ENCODE measurements at places on chromosomes 7 and 10.

GRCh38 chr7:113824117-113824823, 94.5 kb downstream of the PPP1R3A start:
- no peak for DNase-seq

- DNase-seq: no peak
Observed at GRCh38 chr7:115471891-115472290, 550.0 kb downstream of the MDFIC start.

- no peak for DNase-seq
Observed at GRCh38 chr7:1049006-1049741, 4.8 kb downstream of the GPR146 start.

DNA sequence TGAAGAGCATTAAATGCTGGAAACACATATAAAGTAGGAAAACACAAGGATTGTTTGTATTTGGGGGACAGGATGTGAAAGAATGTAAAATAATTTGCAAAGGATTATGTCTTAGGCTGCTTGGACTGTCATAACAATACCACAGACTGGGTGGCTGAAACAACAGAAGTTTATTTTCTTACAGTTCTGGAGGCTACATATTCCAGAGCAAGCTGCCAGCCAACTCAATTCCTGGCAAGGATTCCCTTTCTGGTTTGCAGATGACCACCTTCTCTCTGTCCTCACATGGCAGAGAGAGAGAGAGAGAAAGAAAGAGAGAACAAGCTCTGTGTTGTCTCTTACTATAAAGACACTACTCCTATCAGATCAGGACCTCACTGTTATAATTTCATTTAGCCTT, 8.8 kb upstream of the LAMB4 start:
- DNase-seq: no peak

DNA sequence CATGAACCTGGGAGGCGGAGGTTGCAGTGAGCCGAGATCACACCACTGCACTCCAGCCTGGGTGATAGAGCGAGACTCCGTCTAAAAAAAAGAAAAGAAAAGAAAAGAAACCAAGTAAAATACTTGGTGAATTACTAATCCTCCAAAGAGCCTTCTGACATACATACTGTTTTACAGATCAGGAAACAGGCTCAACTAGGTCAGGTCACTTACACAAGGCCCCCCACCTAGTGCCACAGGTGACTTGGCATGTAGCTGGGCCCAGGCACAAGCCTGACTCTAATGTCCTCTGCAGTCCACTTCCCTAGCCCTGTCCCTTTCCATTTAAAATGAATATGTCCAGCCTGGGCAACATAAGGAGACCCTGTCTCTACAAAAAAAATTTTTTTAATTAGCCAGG, 157.0 kb downstream of the TPST1 start:
- no peak for DNase-seq

DNA sequence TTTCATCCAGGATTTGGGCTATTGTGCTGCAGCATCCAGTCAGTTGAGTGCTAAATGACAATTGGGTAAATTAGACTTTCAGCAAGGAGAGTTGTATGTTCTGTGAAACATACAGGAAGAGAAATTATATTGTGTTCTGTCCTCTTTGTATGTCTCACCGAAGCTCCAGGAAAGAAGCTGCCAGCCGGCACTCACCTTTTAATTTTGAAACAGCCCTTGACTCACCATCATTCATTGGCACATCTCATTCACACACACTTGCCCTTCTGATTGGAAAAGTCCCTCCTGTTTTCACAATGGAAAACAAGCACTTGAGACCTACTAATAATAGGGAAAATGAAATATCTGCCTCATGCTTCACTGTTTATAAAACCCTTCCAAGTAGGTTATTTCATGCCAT, 495.6 kb downstream of the RPS24 start:
- DNase-seq: no peak

- DNase-seq: no peak
Observed at GRCh38 chr10:6711881-6712280, 131.8 kb upstream of the PRKCQ start.

GRCh38 chr7:115033917-115034459, 112.1 kb downstream of the MDFIC start:
- DNase-seq: no peak

DNA sequence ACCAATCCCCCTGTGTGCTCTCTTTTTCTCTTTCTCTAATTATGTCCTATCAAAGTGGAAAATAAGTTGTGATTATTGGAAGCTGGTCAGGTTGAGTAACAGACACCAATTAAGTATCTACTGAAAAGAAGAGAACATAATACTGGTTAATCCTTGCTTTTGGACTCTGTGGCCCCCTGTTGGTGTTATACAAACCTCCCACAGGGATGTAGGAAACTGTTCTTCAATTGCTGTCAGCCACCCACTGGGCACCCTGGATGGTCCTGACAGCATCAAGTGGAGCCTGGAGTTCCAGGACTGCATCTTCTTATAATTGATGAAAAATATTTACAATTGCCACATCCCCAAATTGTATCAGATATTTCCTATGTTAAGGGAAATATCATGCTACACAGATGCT, 939.7 kb downstream of the KCNMA1 start:
- DNase-seq: no peak

DNA sequence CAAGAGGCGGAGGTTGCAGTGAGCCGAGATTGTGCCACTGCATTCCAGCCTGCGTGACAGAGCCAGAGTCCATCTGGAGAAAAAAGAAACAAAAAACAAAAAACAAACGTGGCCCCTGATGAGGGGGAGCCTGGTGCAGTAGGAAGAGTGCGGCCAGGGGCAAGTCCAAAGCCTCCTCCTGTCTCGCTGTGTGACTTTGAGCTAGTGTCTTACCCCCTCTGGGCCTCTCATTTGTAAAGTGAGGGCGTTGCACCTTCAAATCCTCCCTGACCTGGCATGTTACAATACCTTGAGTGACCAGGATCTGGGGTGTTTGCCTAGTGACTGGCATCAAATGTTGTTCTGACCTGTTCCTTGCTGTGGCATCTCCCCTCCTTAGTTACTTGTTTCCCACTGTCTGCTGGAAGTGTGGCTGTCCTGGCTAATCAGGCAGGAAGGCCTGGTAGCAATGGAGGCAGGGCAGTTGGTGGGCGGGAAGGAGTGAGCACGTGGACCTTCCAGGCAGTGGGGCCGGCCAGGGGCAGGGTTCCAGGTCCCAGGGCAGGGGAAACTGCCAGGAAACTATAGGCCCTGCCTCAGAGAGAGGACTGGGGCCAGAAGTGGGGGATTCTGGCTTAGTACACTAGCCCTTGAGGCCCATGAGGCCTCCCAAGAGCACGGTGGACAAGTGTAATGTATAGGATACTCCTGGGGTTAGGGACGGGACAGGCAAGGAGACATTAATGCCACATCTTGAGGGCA, 24.5 kb upstream of the GOLGA7B start:
- no peak for DNase-seq

DNA sequence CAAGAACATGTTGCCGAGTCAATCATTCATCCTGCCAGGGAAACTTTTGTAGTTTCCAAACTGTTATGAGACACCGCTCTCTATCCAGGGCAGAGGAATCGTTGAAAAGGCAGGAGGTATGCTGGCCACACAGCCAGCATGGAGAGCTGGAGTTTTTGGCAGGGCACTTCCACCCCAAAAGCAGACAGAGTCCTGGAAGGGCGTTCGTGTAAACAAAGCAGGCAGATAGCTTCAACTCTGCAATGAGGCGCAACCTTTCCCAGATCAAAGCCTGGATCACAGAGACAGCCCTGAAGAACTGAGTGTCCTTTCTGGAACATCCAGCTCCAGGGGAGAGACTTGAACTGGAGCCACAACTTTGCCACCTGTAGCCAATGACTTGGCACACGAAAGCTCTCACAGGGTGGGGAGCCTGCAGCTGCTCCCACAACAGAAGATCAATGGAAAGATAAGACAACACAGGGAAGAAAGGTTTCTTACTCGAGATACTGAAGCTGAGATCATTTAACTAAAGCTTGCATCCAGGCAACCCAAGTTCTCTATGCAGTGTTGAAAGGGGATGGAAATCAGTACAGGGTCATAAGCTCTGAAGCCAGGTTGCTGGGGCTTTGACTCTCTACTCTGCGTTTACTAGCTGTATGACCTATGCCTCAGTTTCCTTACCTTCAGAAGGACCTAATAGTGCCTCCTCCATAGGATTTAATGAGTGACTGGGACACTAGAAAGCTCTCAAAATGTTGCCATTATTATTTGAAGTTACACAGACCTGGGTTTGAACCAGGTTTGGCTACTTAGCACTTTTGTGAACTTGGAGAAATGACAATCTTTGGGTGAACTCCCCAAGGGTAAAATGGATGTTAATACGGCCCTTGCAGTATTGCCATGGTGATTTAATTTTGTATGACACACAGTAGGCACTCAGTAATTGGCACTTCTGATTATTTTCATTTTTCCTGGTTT, 434.8 kb upstream of the NPVF start:
- no peak for DNase-seq

DNA sequence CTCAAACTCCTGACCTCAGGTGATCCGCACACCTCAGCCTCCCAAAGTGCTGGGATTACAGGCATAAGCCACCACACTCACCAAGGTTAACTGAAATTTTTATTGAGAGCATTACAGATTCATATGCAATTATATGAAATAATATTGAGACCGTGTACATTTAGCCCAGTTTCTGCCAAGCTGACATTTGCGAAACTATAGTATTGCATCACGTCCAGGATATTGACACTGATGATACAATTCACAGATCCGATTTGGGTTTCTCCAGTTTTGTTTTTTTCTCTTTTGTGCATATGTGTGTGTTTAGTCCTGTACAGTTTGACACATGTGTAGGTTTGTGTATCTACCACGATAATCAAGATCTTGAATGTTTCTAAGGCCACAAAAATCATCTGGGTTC, 627.9 kb upstream of the FOXK1 start:
- DNase-seq: no peak

DNA sequence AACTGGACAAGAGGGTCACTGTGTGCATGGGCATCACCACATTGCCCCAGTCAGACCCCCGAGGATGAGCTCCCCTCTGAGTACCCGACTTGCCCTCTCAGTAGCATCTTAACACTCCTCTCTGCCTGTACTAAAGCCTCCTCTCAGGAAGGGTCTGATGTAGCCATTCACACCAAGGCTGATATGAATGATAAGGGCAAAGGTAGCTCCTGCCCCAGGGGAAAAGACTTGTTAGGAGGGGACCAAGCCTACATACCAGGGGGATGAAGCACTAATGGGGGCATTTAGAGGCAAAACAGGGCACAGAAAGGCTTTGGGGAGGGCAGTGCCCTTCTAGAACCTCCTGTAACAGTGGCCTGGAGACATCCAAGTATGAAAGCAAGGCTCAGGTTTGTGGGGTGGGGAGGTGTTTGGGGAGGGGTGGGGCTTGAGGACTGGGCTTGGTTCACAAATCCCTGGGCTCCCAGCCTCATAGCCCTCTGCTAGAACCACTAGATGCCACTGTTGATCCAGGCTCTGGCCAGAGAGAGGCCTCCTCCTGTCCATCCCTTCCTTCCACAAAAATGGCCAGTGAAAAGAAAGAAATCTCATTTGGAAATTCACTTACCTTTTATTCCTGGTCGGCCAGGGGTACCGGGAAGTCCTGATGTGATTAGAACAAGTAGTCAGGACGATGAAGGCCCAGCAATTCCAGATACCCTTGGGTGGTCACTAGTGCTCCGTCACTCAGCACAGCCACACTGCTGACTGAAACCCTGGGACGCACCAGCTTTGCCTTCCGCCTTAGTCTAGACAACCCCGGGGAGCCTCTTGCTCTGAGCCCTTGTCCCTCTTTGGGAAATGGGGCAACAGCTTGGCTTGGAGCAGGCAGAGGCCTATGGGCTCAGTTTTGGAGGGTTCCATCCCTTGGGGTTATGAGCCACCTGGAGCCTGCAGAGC, 40.3 kb downstream of the COL17A1 start:
- no peak for DNase-seq

- DNase-seq: no peak
Observed at GRCh38 chr10:88754287-88754686, 5.5 kb upstream of the LIPN start.

DNA sequence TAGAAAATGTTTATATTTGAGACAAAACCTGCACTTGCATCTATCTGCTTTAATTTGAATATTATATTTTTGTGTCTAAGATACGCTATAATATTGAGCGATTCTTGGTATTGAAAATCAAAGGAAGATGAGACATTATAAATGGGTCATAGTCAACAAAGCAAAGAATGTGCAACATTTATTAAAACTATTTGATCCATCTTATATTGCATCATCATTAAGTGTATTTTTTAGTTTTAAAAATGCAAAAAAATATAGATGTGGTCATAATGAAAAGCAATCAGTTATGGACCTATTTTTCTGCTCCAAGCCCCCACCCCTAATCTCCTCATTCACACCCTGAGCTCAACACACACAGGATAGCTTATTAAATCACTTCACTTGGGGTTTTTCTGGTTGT, 847.3 kb downstream of the NRG3 start:
- DNase-seq: no peak

- no peak for DNase-seq
Observed at GRCh38 chr7:151835636-151836035, 41.3 kb downstream of the PRKAG2 start.

DNA sequence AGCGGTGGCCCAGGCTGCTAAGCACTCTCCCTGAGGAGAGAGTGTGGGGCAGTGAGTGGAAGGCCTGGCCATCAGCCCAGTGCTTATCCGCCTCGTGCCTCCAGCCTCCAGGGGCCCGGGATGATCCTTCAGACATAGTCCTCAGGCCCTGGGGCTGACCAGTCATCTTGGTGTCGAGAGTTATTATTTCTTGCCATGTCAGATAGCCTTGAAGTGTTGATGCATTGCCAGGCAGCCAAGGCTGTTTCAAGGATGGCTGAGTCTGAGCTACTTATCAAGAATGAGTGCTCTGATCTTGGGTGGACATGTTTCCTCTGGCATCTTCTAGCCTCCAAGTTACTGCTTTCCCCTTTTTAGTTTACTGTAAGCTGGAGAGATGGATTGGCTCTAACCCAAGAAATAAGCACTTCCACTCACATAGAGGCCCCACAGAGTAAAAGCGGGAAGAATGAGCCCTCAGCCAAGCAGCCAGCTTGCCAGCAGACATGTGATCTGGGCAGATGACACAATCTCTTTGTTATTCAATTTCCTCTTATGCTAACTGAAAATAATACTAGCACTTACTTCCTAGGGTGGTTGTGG, 136.5 kb upstream of the NAMPT start:
- DNase-seq: no peak

- no peak for DNase-seq
Observed at GRCh38 chr7:93883917-93884345, 6.6 kb downstream of the TFPI2 start.

DNA sequence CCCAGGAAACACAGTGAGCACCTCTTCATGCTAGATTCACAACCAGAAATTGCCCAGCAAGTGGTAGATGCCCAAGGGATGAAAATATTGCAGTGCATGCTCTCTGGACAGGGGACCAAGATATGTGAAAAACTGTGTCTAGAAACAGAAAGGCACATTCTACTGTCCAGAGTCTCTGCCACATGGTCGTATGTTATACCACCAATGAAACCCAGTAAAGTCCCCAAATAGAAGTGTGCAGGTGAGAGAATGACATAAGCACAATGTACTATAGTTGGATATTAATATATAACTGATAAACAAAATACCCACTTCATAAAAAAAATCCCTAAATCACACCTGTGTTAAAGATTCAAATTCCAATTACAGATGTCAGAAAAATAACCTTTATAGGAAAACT, 43.8 kb downstream of the RASGEF1A start:
- DNase-seq: no peak
